ENCODE measurements at places on chromosomes 13 and 19. TPM values are rescaled to one million over a fixed set of nuclear protein-coding genes. Genes with fewer than 3 reads are reported as not detected.

Gene ELSPBP1
- total RNA-seq, result not detected

Gene BRSK1
- total RNA-seq, result 7.6 TPM

Gene MBD3L2
- total RNA-seq, result not detected

Gene ZNF554
- 0.33 TPM for total RNA-seq

Gene REEP6
- 0.77 TPM for total RNA-seq

Gene GNG8
- total RNA-seq, result not detected

Gene NCR1
- total RNA-seq, result 0.43 TPM

Gene FGF9
- 0.47 TPM for total RNA-seq

Gene GSX1
- total RNA-seq, result not detected

Gene FOSB
- total RNA-seq, result 0.30 TPM

Gene CABP5
- not detected for total RNA-seq

Gene SSC5D
- 0.07 TPM for total RNA-seq

Gene CEACAM19
- total RNA-seq, result not detected

Gene NMRK2
- total RNA-seq, result not detected

Gene CEACAM16
- not detected for total RNA-seq

Gene ANKRD27
- total RNA-seq, result 37.5 TPM

Gene CPT1C
- total RNA-seq, result 0.84 TPM

Gene GPR108
- total RNA-seq, result 25.5 TPM

Gene ZNF208
- not detected for total RNA-seq

Gene HSPB6
- total RNA-seq, result not detected

Gene CD37
- total RNA-seq, result not detected

Gene SLC25A41
- total RNA-seq, result not detected

Gene TMEM59L
- total RNA-seq, result 1.1 TPM

Gene PCDH9
- total RNA-seq, result 0.50 TPM

Gene ZNF724
- total RNA-seq, result 6.5 TPM

Gene RAB3A
- 1.3 TPM for total RNA-seq

Gene LGI4
- total RNA-seq, result not detected
